Activated naive CD8-positive, alpha-beta T cell treated with anti-CD3 and anti-CD28 coated beads, Interleukin-2, amount 10 ng/mL, durations not matched to agents 7 days and 5 days (primary cell): ENCODE measurements at places on chromosomes 5 and 9. TPM values are rescaled to one million over a fixed set of nuclear protein-coding genes. Genes with fewer than 3 reads are reported as not detected.

DNA sequence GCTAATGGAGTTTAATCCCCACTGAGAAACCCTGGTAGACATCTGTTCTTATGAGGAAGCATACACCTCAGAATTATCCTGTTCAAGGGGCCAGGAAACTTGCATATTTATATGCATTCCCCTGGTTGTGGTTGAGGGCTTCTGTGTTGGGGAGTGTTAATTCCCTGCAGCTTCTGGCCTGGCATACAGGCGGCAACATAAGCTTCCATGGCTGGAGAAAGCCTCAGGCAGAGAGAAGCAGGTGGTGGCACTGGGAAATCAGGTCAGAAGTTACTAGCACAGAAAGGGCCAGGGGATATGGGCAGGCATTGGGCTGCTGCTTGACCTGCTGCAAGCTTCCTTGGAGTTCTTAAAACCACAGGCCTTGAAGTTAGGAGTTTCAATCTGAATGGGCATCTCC, 166.1 kb upstream of the SEMA6A start:
- no peak for DNase-seq

GRCh38 chr5:150159741-150160179, 4.1 kb upstream of the PDGFRB start:
- DNase-seq, result no peak

DNA sequence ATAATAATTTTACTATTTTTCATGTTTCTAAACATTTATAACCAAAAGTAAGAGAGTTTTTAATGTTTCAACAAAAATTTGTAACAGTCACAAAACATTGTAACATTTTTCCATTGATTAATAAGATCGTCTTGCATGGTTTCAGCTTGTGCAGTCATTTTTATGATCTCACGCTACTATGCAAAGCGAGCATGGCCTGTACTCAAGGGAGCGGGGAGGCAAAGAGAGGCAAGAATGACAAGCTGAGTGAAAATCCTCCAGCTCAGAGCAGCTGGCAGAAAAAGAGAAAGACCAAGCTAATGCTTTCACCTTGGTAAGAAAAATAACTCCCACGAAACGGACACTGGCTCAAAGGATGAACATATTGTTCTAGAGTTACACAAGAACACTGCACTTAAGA, 90.0 kb upstream of the SV2C start:
- no peak for DNase-seq

DNA sequence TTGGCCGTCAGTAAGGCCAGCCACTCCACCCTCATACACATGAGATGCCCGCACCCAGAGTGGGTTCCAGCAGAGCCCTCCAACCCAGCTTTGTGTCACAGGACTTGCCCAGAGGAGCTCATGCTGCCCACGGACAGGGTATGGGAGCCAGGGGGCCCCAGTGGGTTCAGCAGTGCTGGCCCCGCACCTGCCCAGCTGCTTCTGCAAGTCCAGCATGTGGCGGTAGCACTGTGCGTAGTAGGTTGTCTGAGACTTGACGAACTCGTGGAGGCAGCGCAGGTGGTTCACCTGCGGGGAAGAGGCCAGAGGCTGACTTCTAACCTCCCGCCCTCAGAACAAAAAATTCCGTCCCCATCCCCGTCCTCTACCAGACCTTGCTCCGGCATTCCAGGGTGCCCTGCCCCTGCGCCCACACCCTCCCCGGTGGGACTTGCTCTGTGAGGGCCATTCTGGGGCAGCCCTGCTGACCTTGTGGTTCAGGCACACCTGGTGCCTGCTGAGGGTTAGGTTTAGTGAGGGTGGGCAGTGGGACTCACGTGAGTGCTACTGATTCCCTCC, 18.5 kb downstream of the SH3GLB2 start:
- no peak for DNase-seq

The FBP2 gene
- total RNA-seq, result not detected
